ENCODE measurements at places on chromosomes 7 and 10.
A peak's percentile ranks its signal among the peaks of the same experiment; 100 is the strongest.

- H3K36me3 ChIP-seq = no peaks in the 10 kb centered on the region
- H3K4me1 ChIP-seq = no peaks in the 10 kb centered on the region
- peak; percentile 30 for DNase-seq
Measured at GRCh38 chr7:107147464-107148393, 21.1 kb upstream of the HBP1 start.

DNA sequence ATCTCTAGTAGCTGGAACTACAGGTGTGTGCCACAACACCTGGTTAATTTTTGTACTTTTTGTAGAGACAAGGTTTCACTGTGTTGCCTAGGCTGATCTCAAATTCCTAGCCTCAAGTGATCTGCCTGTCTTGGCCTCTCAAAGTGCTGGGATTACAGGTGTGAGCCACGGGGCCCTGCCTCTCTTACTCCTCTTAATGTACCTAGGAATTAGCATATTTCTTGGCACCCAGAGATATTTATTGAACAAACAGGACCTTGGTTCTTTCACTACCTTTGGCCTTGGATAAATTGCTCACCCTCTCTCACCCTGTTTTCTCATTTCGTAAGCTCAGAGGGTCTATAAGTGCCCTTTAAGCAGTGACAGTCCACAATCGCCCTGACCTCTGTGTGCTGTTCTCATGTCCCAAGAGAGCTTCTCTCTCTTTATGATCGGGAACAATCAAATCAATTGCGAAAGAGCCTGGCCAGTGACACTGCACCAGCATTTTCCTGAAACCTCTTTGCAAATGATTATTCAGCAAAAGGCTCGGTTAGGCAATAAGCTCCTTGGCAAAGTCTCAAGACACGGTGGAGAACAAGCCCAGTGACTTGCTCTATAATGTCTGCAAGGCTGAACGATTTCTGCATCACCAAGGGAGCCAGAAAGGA lies 117.7 kb downstream of the APBB1IP start:
- no peak for DNase-seq
- H3K27ac ChIP-seq = no peak overlapping the region
- no peaks in the 10 kb centered on the region for H3K4me1 ChIP-seq
- H3K27me3 ChIP-seq = no peaks in the 10 kb centered on the region
- no peak overlapping the region for H3K4me3 ChIP-seq

- no peaks in the 10 kb centered on the region for H3K27me3 ChIP-seq
- no peaks in the 10 kb centered on the region for H3K36me3 ChIP-seq
- DNase-seq = no peak
- H3K4me3 ChIP-seq = no peak overlapping the region
Measured at GRCh38 chr10:57593983-57594573, 673.6 kb downstream of the IPMK start.

- H3K27ac ChIP-seq = no peak overlapping the region
- DNase-seq = no peak
- H3K27me3 ChIP-seq = peaks cover 10% of the 10 kb centered on the region
- H3K4me1 ChIP-seq = no peaks in the 10 kb centered on the region
Measured at GRCh38 chr7:103499976-103500375, 54.0 kb upstream of the SLC26A5 start.

DNA sequence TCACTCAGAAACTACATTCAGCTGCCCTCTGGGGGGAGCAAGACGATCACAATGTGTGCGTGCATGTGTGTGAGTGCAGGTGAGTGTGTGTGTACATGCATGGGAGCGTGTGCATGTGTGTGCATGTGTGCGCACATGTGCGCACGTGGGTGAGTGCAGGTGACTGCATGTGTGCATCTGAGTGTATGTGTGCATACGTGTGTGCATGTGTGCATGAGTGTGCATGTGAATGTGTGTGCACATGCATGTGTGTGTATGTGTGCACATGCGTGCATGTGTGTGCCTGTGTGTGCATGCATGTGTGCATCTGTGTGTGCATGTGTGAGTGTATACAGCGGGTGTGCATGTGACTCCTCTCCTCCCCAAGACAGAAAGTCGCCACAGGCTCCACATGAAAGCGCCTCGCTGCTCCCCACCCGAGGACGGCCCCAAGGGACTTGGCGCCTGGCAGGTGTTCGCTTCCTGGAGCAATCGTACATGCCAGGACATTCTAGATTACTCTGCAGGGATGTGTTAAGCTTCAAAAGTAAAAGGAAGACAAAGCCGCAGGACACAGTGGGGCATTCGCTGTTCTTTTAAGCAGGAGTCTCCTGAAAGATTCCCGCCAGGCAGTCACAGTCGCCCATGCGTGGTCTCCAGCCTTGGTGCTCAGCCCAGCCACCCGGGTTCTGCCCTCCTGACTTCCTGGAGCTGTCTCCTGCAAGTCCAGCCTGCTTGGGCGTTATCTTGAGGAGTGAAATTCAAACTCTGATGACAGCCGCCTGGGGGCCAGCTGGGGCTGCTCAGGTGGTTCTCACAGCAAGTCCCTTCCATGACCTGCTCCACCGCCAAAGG lies 42.0 kb upstream of the ADGRA1 start:
- H3K27me3 ChIP-seq = no peaks in the 10 kb centered on the region
- H3K36me3 ChIP-seq = no peaks in the 10 kb centered on the region
- no peak for DNase-seq
- no peak overlapping the region for H3K27ac ChIP-seq
- H3K4me1 ChIP-seq = no peaks in the 10 kb centered on the region
- H3K4me3 ChIP-seq = no peak overlapping the region

DNA sequence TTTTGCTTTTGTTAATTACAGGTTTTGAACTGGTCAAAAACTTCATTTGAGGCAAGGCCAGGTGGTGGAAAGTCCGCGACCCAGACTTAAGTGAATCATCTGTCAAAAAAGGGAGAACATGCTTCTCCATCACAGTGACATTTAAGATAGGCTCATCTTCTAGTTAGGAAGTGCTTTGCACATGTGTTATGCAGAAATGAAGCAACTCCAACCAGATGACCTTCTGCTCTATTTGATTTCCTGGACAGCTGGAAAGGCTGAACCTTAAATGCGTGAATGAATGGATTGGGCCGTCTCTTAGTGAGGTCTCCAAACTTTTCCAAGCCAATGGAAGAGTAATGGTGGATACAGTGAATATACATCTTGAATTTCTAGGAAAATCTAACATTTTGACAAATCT lies 101.6 kb upstream of the FAM13C start:
- no peaks in the 10 kb centered on the region for H3K4me1 ChIP-seq
- H3K27me3 ChIP-seq = no peaks in the 10 kb centered on the region
- no peak overlapping the region for H3K27ac ChIP-seq
- DNase-seq = no peak

GRCh38 chr10:85575441-85575840 lies 791.2 kb downstream of the GRID1 start:
- no peaks in the 10 kb centered on the region for H3K36me3 ChIP-seq
- DNase-seq = no peak
- H3K27me3 ChIP-seq = no peaks in the 10 kb centered on the region
- no peak overlapping the region for H3K4me3 ChIP-seq

- DNase-seq = no peak
- H3K4me1 ChIP-seq = no peaks in the 10 kb centered on the region
- H3K4me3 ChIP-seq = no peak overlapping the region
- H3K27me3 ChIP-seq = no peaks in the 10 kb centered on the region
- H3K36me3 ChIP-seq = no peaks in the 10 kb centered on the region
Measured at GRCh38 chr10:92965314-92965713, 95.3 kb upstream of the CYP26C1 start.

DNA sequence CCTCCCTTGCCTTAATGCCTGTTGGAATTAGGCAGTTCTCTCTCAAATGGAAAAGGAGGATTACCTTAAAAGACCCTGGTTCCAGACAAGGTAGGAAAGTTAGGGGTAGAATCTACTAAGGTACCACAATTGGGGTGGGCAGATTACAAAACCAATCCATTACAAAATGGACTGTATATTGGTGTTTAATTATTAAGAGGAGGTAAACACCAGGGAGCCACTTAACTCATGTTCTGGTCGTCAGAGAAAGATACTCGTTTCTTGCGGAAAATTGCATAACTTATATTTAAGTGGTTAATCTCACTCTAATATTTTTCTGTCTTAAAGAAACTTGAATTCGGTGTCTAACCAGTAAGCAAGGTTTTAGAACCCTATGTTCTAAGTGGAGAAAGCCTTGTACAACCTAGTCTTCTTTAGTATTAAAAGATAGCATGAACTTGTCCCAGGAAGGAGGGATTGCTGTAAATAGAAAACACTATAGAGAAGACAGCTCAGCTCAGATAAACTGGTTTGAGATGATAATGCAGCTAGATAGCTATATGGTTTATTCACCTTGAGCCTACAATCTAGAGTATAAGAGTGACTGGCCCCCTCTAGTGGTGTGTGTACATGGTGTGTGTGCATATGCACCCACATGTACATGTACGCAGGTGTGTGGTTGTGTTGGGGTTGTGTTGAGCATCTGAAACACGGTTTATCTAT lies 58.0 kb upstream of the STRIP2 start:
- H3K27ac ChIP-seq = no peak overlapping the region
- DNase-seq = peak; percentile 45
- no peaks in the 10 kb centered on the region for H3K27me3 ChIP-seq
- no peaks in the 10 kb centered on the region for H3K4me1 ChIP-seq
- peaks cover 7% of the 10 kb centered on the region for H3K36me3 ChIP-seq
- H3K4me3 ChIP-seq = no peak overlapping the region

DNA sequence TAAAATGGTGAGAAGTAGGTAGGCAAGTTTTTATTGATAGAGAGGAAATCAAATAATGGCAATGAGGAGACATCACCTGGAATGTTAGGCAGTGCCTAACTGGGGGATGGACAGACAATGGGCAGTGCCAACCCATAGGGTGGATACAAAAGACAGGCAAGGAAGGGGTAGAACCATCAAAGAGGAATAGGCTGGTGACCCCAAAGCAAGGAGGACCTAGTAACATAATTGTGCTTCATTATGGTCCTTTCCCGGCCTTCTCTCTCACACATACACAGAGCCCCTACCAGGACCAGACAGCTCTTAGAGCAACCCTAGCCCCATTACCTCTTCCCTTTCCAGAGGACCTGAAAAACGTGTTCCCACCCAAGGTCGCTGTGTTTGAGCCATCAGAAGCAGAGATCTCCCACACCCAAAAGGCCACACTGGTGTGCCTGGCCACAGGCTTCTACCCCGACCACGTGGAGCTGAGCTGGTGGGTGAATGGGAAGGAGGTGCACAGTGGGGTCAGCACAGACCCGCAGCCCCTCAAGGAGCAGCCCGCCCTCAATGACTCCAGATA lies 30.0 kb downstream of the PRSS2 start:
- peak; percentile 30 for DNase-seq
- H3K4me3 ChIP-seq = peak overlapping the region; percentile 92
- no peaks in the 10 kb centered on the region for H3K27me3 ChIP-seq
- peak overlapping the region; percentile 97 for H3K27ac ChIP-seq

DNA sequence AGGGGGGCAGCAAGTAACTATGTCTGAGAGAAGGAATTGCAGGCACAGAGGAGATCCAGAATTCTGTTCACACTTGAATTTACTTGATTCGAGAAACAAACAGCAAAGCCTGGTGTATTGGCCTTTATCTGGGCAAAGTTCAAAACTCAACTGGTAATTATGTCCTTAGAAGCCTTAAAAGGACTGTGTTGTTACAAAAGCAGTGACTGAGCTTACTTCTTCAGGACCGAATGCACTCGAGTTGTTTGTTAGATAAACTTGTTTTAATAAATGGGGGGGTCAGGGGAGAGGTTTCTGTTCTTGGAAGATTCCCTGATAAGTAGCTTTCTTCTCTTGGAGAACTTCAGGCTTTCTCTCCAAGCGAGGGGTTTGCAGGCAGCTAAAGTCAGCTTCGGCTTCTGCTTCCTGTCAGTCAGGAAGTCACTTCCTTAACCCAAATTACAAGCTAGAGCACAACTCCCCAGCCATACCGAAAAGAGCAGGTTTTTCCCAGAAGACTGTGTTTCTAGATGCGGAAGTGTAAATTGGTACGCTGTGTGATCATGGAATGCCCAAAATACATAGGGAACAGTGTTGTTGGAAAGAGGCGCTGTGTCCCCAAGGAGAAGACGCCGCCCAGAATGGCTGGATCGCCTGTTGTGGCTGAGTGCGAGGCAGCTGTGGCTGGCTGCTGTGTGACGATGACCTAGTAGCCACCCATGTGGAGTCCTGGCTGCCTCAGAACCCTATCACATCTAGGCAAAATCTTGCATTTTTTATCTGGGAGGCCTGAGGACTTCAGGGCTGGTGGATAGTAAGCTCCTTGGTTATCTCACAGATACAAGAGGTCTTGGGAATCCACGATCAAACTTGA lies 110.4 kb downstream of the TCF7L2 start:
- no peak overlapping the region for H3K27ac ChIP-seq
- DNase-seq = no peak
- H3K27me3 ChIP-seq = no peaks in the 10 kb centered on the region
- H3K4me3 ChIP-seq = peak overlapping the region; percentile 50

DNA sequence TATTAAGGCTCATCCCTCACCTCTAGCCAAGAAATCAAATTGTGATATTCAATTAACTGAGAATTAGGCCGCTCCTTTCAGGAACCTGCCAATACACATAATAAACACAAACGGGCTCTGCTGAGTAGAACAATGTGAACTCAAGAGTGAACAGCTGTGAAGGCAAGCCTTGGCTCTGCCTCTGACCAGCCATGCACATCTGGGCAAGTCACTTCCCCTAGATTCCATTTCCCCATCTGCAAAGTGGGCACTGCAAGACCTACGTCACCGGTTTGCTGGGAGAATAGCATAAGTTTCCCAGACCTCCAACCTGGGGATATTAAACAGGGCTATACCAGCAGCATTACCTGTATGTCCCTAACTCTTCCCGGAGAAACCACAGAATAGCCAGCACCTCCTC lies 355.2 kb downstream of the TNS3 start:
- no peak overlapping the region for H3K27ac ChIP-seq
- H3K27me3 ChIP-seq = no peaks in the 10 kb centered on the region
- H3K4me3 ChIP-seq = no peak overlapping the region
- no peaks in the 10 kb centered on the region for H3K4me1 ChIP-seq
- no peaks in the 10 kb centered on the region for H3K36me3 ChIP-seq

DNA sequence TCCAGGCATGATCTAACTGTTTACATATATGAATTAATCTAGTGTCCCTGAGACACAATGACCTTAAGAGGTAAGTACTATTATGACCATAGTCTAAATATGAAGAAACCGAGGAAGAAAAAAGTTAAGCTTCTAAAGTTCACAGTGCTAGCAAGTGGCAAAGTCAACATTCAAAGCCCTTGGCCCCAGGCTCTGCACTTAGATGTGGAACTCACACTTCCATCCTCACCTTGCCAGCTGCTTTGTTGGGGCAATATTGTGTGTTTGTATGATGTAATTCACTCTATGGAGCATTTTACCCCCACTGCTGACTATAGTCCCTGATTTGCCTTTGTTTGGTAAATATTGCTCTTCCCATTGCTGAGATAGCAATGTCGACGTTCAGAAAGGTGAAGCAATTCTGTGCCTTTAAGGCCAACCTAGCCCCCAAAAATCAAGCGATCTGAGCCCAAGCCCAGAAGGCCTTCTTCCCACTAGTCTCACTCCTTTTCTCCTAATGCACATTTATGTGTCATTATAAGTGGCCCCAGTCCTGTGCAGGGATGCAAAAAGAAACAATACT lies 487.6 kb upstream of the ZMIZ1 start:
- no peaks in the 10 kb centered on the region for H3K27me3 ChIP-seq
- no peak for DNase-seq
- no peaks in the 10 kb centered on the region for H3K4me1 ChIP-seq
- no peak overlapping the region for H3K27ac ChIP-seq
- no peak overlapping the region for H3K4me3 ChIP-seq

Data from T-cell (primary cell).